ENCODE measurements at places on chromosomes 11 and 22.
A peak's percentile ranks its signal among the peaks of the same experiment; 100 is the strongest.

GRCh38 chr11:63590024-63590788, 24.0 kb downstream of the PLAAT3 start:
- DNase-seq, result no peak

DNA sequence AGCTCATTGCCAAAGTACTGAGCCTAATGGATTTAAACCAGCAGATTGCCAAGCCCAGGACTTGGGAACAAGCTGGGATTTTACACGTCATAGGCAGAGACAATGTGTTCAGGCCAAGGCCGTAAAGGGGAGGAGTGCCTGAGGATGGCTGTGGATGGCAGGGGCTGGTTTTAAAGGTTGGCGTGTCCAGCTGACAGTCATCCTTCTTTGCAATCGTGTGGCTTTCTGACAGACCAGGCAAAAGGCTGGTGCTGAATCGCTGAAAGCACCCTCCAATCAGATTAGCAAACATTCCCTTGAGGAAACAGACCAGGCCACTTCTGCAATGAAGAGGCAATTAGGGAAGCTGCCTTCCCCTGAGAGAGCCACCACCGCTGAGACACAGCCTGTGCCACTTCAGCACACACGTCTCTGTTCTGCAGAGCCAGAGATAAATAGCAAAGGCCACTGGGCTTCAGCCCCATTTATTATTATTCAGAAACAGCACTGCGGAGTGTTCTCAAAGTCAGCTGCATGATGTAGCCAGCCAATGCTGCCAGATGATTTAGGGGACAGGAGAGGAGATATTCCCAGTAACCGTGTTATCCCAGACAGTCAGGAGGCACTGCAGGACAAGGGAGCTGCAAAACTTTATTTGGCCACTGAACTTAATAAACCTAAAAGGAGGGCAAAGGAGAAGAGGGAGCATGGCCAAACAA, 54.2 kb upstream of the CSNK2A3 start:
- DNase-seq, result peak; percentile 77

DNA sequence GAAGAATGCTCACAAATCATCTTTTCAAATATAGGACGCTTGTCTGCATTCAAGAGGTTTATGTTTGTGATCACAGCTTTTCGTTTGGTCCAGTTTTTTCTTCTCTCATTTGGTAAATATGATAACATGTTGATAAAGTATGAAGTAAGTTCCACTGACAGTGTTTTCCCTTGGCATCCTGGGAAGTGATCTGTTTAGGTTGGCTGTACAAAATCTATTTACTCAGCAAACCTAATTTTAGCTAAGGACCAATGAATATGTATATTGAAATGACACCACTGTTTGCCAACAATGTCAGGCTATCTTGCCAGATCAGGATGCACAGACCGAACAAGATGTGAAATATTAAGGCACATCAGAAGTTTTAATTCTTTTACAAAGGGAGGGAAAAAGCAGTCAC, 1230.8 kb downstream of the LRRC4C start:
- DNase-seq, result no peak

DNA sequence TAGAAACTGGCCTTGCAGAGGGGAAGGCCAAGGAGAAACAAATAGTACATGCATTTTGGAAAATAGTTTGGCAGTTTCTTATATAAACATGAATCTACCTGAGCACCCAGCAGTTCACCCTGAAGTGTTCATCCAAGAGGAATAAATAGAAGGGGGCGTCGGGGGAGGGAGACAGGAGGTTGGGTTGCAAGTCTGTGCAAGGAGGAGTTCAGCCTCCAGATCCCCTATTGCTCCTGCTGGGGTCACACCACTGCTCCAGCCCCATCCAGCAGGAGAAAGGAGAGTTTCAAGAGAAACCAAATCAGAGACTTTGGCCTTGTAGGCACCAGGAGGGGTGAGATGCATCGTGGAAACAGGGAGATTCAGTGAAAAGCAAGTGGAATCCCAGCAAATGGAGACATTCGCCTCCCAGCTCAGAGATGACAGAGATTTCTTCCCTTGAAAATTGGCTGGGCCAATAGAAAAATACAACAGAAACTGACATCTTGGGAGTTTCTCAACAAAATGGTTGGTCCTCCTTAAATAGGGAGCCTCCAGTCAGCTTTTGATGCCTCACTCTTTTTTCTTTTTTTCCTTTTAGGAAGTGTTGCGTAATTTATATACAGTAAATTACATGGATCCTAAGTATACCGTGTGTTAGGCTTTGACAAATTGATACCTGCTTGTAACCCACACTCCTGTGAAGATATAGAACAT, 34.1 kb downstream of the OTOG start:
- DNase-seq, result no peak

DNA sequence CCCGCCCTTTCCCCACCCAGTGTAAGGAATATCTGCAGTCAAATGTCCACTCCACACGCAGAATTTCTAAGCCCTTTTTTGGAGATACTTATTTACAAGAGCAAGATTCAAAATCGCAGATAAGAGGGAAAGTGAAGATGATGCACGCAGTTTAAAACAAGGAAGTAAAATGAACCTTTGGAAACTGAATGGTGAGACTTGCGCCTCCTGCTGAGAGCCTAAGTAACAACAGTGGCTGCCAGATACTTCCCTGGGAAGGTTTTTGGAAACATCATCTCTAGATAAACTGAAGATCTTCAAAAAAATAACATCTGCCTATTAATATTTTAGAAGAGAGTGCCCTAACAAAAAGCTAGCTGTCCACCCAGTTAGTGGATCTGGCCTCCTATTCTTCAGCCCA, 963.1 kb upstream of the FAT3 start:
- DNase-seq, result no peak

GRCh38 chr11:8832571-8833260, 78.3 kb upstream of the AKIP1 start:
- DNase-seq, result no peak

- DNase-seq, result no peak
These were observed 56.0 kb downstream of the PISD start for GRCh38 chr22:31605851-31606585.

All from NCI-H774 (cell line).